ENCODE measurements at places on chromosomes 4 and X.

GRCh38 chr4:142480244-142480643 is 365.9 kb downstream of the INPP4B start:
- no peak for DNase-seq

DNA sequence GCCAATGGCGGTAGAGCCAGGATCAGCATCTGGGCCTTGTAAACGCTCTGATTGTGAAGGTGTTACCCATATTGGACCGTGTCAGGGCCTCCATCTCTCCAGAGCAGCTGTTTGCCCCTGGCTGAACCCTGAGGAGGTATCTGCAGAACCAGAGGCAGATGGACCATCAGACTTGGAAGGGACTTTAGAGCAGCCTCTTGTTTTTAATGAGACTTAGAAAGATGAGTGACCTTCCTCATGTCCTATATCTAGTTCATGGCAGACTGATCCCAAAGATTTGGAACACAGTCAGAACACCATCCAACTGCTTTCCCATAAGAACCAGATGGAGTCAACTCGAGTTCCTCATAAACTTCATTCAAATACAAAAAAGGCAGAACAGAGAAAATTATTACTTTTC is 135.1 kb upstream of the MSX1 start:
- no peak for DNase-seq

DNA sequence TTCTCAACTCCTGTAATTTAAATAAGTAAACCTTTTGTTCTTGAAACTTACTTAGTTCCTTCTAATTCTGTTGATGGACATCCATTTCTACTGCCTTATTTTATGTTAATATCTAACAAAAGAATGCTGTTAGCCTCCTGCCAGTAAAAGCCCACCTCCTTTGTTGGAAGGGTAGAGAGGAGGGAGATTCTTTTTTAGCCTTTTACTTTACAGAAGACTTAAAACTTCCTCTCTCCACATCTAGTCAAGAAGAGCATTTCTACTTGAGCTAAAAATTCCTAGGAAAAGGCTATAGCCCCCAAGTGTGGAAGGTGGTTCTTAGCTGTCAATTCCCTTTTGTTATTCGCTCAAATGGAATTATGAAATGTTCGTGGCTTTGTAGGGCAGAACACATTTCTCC is 118.7 kb downstream of the ZIC3 start:
- no peak for DNase-seq

GRCh38 chrX:12932244-12932643 is 25.8 kb downstream of the TLR8 start:
- DNase-seq, result no peak

- no peak for DNase-seq
Observed at GRCh38 chr4:114217150-114217817, 237.8 kb upstream of the ARSJ start.

DNA sequence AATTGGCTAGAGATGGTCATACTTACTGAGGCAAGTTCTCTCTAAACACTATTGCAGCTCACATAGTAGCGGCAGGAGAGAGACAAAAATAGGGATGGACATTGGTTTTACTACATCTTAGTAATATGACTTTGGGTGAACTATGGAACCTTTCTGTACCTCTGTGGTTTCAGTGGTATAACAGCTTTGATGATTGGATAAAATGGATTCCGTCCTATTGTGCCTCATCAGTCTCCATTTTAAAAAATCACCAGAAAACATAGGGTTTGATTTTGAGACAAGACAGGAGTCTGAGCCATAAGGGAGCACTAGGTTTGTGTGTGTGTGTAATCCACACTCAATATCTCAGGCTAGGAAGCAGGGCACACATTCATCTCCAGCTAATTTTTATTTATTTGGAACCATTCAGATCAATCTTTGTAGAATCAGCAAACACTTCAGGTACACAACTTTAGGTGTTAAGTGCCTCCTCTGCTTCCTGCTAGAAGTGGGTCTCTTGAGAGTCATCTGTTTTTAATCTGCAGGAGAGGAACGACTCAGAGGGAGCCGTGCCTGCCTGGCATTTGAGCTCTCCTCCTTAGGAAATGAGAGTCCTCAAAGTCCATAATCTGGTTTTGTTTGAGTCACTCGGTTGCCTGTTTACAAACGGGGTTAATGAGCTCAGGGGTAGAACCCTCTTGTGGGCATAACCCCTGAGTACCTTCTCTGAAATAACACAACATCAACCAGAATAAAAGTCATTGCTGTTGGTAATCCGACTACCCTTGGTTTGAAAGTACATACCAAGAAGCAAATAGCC is 238.5 kb upstream of the BOD1L1 start:
- no peak for DNase-seq

DNA sequence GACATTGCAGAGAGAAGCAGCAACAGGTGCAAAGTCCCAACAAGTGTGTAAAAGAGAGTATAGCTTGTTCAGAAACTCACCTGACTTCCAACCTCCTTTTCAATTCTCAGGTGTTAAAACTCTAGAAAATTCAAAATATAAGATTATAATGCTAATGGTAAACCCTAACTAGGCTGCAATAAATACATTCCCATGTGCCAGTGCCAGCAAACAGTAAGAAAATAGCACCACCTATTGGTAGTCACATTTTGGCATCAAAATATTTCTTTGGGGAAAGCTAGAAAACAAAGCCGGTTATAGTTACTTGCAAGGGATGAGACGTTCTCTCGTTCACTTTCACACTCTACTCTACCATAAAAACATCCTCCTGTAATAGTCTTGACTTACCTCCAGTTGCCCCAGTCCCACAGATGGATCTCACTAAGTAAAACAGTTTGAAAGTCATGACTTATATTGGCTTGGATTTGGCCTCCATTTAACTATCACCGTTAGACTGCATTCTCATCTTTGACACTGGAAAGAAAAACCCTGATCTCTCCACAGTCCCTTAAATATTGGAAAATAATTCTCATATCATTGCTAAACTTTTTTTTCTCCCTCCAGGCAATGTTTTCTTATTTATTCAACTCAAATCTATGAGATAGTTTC is 9.6 kb downstream of the BMP3 start:
- DNase-seq, result no peak

GRCh38 chr4:10703156-10703555 is 18.6 kb upstream of the CLNK start:
- no peak for DNase-seq

- DNase-seq, result no peak
Observed at GRCh38 chrX:39336671-39337311, 535.5 kb downstream of the MID1IP1 start.

- no peak for DNase-seq
Observed at GRCh38 chr4:97411356-97411755, 731.9 kb downstream of the STPG2 start.

GRCh38 chr4:107972605-107973004 is 17.1 kb upstream of the HADH start:
- no peak for DNase-seq

DNA sequence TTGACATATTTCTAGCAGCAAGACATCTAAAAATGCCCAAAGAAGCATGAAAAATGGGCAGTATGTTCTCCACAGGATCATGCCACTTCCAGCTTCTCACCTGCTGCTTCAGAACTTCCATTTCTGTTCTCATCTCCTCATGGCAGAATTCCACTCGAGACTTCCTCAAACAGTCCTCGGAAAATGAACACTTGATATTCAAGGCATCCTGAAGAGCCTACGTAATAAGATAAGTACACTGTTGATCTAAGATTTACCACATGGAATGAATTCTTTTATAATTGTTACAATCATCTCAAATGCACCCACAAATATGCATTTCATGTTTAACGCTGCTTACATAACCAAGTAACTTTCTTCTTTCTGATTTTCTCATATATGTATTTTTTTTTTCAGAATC is 14.1 kb downstream of the TNIP3 start:
- no peak for DNase-seq

GRCh38 chr4:101355246-101355645 is 7.9 kb upstream of the PPP3CA start:
- DNase-seq, result no peak

- DNase-seq, result no peak
Observed at GRCh38 chr4:32744211-32744610, 2024.0 kb downstream of the PCDH7 start.

GRCh38 chr4:10599574-10599973 is 85.0 kb downstream of the CLNK start:
- no peak for DNase-seq

- no peak for DNase-seq
Observed at GRCh38 chrX:2898846-2899512, 30.2 kb downstream of the ARSD start.

DNA sequence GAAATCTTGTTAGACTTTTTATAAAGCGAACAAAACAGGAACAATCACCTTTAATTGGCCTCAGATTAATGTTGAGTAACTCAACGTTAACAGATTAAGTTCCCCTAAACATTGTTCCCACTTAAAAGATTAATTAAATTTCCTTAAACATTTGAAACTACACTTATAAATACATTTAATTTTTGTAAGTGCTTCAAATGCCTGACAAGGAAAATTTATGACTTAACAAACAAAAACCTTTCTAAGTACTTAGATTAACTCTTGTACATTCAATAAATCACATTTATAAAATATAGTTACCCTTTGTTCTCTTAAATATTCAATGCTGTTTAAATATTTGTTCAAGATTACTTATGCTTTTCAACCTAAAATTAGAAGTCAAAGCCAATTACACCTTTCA is 39.4 kb upstream of the OCIAD2 start:
- DNase-seq, result no peak

- DNase-seq, result no peak
Observed at GRCh38 chrX:12007881-12008280, 130.4 kb upstream of the FRMPD4 start.

GRCh38 chr4:41646862-41647261 is 101.7 kb downstream of the PHOX2B start:
- no peak for DNase-seq

DNA sequence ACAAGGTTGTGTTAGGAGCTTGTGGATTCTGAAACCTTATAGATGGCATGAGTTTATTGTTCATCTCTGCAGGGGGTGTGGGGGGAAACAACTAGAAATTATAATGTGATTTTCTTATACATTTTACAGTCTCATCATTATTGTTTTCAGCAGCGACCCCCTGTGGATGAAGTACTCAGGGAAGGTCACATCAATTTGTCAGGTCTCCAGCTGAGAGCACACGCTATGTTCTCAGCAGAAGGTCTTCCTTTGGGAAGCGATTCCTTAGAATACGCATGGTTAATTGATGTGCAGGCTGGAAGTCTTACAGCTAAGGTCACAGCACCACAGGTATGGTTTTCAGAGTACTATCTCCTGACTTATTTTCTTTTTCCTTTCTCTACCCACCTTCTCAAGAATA is 72.2 kb downstream of the BLTP1 start:
- DNase-seq, result no peak

Measured in posterior cingulate gyrus (tissue), 11 donors.